Fibroblast of skin of back (primary cell): ENCODE measurements at places on chromosomes 12 and 14.
A peak's percentile ranks its signal among the peaks of the same experiment; 100 is the strongest.

DNA sequence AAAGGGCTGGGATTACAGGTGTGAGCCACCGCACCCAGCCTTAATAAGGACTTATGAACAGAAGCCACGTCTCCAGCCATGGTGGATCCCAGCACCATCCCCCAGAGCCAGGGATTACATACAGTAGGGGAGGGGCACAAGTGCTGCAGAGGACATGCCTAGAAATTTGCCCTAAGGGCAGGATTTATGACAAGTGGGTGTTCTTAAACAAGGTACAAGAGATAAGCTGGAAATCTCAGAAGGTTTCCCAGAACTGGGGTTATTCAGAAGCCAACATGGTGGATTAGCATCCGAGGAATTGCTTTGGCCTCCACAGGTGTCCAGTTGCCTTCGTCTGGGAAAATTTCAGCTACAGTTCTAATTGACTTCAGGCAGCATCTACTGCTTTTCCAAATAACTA, 114.4 kb upstream of the EGLN3 start:
- no peak for DNase-seq

- DNase-seq, result no peak
Observed at GRCh38 chr14:31307198-31307597, 99.6 kb upstream of the HECTD1 start.

DNA sequence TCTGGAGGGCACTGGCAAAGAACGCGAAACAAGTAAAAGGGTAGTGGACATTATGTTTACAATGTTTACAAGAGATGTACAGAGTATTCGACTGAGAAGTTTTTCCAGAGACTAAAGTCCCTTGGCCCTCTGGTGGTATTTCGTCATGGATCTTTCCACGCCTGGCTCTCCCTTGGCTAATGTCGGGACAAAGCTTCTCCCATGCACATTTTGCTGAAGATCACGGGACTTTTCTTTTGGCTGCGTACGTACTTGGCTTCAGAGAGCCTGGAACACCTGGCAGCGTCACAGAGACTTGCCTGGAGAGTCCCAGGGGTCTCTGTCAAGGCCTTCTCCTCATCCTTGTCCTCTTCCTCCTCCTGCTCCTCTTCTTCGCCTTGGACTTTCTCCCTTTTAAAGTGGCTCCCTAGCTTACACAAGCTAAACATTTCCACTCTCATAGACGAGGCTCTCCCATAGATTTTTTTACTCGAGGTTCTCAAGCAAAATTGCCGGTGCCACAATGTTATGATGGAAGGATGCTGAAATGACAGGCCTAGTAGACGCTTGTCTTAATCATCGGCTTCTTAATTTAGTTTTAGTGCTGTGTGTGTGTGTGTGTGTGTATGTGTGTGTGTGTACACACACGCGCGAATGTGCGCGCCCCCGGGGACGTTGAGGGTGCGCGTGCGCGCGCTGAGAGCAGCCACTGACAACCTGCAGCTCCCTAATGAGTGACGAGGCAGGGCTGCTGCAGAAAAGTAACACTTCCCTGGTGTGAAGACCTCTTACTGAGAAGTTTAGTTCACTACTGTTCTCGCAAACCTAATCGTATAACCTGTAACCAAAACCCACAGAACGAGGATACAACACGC, 4.9 kb upstream of the FOXG1 start:
- DNase-seq, result no peak

GRCh38 chr14:57221931-57222330, 46.8 kb downstream of the EXOC5 start:
- DNase-seq, result no peak

DNA sequence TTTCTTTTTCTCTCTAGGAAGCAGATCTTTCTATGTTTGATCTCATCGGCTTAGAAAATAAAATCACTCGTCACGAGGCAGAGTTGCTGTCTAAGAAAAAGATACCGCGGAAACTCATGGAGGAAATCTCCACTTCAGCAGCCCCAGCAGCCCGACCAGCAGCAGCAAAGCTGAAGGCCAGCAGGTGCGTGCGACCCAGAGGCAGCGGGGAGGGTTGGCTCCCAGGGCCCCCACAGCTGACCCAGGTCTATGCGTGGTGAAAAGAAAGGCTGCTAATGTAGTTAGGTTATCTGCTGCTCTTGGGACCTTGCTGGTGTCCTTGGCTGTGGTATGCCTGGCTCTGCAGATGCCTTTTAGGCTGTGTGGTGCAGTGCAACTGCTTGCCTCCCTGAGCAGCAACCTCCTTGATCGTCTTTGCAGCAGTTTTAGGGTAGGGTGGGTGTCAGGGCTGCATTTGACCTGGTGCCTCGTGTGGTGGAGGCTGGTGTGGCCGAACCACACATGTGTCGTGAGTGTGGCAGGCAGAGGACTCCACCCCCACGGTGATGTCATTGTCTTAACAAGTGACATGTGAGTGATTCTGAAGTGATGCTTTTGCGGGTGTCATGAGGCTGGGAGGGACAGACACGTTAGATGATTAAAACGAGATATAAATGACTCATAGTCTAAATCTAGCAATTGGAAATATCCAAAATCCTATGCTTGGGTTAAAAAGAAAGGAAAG, 68.6 kb downstream of the EP400 start:
- DNase-seq, result peak; percentile 15
